ENCODE measurements at places on chromosomes 4 and X.

- DNase-seq: no peak
Observed at GRCh38 chr4:138558886-138559285, 316.7 kb upstream of the SLC7A11 start.

- DNase-seq: no peak
Observed at GRCh38 chr4:152989554-152989970, 53.4 kb downstream of the FHDC1 start.

GRCh38 chrX:68584221-68584620, 63.2 kb upstream of the STARD8 start:
- DNase-seq: no peak

DNA sequence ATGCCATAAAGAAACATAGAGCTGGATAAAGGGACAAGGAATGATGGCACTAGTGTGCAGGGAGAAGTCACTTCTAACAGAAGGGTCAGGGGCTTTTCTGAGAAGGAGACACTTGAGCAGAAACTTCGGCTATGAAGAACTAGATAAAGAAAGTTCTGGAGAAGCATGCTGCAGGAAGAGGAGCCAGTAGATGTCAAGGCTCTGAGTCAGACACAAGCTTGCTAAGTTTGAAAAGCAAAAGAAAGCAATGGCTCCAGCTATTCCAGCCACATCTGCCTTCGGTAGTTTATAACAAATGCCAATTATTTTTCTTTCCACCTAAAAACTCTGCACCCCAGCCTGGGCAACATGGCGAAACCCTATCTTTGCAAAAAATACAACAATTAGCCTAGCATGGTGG, 7.5 kb downstream of the NUDT6 start:
- DNase-seq: peak; percentile 60

DNA sequence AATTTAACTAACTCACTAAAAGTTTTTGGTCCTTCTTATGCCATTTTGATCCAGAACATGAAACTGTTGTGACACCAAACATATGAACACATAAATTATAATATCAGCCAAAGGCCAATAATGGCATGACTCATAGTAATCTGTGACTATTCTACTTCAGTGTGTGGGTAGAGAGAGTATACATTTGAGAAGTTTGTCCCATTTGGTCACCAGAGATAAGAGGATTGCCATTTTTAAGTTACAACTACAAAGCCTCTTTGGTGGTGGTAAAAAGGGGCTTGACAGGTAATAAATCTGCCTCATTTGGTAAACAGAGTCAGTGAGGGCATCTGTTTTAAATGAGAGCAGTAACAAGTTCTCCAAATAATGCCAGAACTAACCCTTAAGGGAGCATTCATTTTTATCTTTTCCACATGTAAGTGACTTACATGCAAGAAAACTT, 117.9 kb downstream of the TBC1D19 start:
- DNase-seq: peak; percentile 23

All from fibroblast of skin of right biceps (primary cell).